Renal cortex interstitium (tissue), 15 donors: ENCODE measurements at places on chromosomes 13 and 19. TPM values are rescaled to one million over a fixed set of nuclear protein-coding genes. Genes with fewer than 3 reads are reported as not detected.

- DNase-seq, result no peak
Measured at GRCh38 chr19:54947381-54947780, at the start of gene NLRP7. NLRP7 (minus strand) TSS chr19:54947530.

The SPRYD7 gene
- 13.1 TPM for polyA plus RNA-seq

GRCh38 chr19:7915250-7916102 is 846 bp downstream of the TGFBR3L start:
- DNase-seq, result no peak

DNA sequence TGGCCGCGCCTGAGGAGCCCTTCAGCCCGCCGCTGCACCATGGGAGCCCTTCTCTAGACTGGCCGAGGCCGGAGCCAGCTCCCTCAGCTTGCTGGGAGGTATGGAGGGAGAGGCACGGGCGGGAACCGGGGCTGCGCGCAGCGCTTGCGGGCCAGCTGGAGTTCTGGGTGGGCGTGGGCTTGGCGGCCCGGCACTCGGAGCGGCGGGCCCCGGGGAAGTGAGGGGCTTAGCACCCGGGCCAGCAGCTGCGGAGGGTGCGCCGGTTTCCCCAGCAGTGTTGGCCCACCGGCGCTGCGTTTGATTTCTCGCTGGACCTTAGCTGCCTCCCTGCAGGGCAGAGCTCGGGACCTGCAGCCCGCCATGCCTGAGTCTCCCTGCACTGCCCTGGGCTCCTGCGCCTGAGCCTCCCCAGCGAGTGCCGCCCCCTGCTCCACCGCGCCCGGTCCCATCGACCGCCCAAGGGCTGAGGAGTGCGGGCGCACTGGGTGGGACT is 1890.0 kb upstream of the PCDH20 start:
- DNase-seq, result no peak

DNA sequence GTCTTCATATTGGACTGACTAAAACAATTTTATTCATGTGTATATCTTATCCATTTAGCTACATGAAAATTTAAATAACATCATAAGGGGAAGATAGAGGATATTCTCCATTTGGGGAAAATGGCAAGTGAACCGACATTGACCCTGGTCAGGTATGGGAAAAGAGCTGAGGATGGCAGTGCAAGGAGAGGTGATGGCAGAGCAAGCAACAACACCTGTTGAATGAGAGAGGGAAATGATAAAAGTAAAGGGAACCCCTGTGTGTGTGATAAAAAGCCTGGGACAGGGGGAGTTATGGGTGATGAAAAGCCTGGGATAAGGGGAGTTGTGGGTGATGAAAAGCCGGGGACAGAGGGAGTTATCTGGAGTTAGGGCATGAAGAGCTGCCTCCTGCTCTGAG is 4.0 kb downstream of the CLC start:
- no peak for DNase-seq

The AP1M2 gene
- polyA plus RNA-seq, result 38.7 TPM

The PCDH9 gene
- 14.7 TPM for polyA plus RNA-seq
